ENCODE measurements at places on chromosomes 3 and 15.
A peak's percentile ranks its signal among the peaks of the same experiment; 100 is the strongest.

GRCh38 chr15:75176396-75176761, 25.3 kb upstream of the C15orf39 start:
- DNase-seq: no peak

GRCh38 chr3:130693314-130693713, 53.3 kb downstream of the PIK3R4 start:
- no peak for DNase-seq

GRCh38 chr3:37535526-37536432, 325.9 kb upstream of the CTDSPL start:
- DNase-seq: no peak

- no peak for DNase-seq
Measured at GRCh38 chr15:70047386-70048197, 50.1 kb downstream of the TLE3 start.

- DNase-seq: no peak
Measured at GRCh38 chr3:114550165-114550564, 256.3 kb downstream of the TIGIT start.

DNA sequence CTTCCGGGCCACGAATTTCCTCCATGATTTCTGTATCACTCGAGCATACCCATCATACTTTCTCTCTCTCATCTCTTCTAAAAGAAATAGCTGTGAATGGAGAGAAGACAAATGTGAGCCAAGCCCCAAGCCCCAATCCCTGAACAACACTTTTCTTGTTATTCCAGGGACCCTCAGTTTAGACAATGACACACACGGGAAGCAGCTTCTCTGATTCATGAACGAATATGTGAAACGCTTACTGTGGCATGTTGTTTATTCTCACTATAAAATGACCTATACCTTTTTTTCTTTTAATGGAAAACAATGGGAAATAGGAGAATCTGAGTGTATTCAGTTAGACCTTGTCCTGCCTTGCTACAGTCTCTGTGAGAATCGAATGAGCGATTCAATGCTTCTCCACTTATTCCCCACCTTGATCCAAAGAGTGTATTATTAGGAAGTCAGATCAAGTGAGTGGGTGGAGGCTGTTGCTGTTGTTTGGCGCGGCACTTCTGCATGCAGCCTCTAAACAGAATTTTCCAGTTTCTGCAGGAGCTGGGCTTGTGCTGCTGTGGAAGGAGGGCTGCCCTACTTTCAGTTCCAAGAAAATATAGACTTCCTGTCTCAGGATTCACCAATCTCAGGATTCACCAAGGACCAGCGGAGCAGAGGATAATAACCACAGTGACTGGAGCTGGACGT, 32.4 kb upstream of the LDHAL6B start:
- DNase-seq: no peak

DNA sequence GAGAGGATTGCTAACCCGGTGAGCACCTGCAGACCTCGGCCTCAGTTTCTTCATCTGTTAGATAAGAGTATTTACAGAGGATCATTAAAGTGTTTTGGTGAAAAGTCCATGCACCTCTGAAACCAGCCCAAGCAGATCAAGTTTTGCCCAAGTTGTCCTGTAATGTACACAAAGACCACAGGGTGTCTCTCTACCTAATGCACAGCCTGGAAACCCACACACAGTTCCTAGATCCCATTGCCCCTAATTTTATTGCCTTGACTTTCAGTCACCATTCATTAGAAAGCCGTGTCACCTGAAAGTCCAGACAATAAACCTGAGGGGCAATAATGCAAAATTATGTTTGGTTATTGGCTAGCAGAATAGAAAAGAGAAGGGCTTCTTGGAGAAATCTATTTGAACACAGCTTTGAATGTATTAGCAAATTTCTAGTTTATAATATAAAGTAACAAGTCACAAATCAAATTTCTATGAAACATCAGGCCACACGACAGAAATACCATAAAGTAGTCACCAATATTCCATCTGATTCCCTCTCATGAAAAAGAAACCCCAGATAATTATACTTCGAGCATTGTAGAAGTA, 161.3 kb upstream of the SLC2A2 start:
- no peak for DNase-seq

DNA sequence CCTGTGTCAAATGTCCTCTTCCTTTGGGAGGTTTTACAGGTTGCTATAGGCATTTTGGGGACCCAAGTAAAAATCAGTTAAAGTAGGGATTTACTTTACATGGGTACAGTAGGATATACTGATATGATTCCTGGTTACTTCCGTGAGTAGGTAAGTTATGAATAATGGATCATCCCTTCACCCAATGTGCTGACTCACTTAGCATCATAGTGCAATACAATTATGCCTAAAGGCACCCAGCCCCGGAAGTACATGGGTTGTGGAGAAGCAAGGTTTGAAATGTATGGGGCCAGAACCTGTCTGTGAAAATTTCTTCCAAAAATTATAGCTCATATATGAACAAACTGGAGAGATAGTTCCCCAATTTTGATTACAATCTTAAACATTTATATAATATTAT, 64.0 kb downstream of the GLB1 start:
- no peak for DNase-seq

- no peak for DNase-seq
Measured at GRCh38 chr3:31077021-31077601, 182.7 kb upstream of the GADL1 start.

- DNase-seq: no peak
Measured at GRCh38 chr15:78018946-78019644, 58.4 kb downstream of the TBC1D2B start.

DNA sequence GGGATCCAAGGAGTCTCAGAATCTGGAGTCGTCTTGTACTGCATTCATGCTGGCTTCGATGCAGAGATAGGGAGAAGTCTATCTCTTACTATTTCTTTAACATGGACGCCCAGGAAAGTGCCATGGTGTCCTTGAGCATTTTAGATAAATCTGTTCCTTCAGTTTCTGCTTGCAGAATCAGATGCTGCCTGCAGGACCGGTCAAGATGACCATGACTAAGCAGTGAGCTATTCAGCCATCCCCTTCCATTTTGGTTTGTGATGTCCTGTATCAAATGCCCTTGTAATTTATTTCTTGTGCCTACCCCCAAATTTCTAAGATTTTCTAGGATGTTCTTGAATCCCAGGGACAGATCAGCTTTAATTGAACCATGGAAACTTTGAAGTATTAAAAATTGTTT, 139.4 kb upstream of the TP63 start:
- DNase-seq: no peak

DNA sequence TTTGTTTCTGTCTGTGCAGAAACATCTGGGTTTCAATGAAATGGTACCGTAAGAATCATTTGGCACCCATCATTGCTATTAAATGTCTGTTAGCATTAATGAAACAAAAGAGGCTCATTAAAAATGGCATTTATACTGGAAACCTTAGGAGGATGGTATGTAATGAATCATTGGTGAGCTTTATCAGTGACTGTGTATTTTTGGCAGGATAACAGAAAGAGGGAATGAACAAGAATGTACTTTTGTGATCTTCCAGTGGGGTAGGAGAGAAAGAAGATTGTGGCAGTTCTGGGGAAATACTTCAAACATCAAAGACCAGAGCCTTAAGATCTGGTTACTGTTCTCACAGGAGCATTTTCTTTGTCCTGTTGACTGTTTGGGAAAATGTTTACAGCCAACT, 4.7 kb upstream of the DCBLD2 start:
- DNase-seq: no peak

- DNase-seq: no peak
Measured at GRCh38 chr3:29771602-29772001, 490.7 kb downstream of the RBMS3 start.

DNA sequence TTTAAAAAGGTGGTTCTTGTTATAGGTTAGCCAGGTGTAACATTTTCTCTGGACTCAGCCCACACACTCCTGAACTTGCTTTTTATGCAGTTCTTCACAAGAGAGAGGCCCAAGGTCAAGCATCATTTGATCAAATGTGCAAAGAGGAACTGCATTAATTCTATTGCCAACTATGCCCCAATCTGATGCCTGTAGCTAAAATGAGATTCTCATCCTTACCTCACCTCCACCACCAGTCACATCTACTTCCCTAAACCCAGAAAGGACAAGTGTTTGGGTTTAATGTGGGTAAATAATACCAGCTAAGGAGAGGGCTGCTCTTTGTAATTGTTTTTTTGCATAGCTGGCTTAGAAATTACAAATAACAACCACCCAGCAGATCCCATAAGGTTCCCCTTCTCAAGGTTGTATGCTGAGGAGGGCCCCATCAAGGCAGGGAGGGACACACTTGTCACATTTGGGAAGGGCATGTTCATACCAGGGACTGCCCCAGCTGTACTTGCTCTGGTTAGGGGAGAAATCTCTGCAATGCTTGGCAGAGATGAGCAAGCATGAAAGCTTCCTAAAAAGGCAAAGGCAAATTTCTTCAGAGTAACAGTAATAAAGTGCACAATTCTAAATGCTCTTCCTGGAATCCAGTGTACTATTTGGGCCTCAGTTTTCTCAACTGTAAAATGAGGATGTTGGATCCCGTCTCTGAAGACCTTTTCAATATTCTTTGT, 76.2 kb downstream of the TGFBR2 start:
- DNase-seq: no peak

DNA sequence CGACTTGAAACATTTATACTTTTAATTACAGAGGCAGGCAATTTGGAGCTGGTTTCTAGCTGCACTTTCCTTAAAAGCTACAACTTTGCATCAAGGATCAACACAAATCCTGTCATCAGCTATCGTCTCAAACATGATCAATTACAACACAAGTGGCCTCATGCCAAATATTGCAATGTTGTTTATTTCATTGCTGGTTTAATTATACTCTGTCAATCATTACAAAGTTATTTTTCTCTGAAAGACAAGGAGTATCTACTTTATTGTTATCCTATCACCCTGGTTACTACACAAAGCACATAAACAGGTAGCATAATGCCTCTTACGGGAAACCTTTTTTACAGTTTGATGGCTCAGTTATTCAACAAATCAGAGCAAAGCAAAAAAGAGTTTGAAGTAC, 58.0 kb upstream of the FOXB1 start:
- DNase-seq: no peak

GRCh38 chr3:52452570-52453221, 1.1 kb downstream of the TNNC1 start:
- DNase-seq: no peak

DNA sequence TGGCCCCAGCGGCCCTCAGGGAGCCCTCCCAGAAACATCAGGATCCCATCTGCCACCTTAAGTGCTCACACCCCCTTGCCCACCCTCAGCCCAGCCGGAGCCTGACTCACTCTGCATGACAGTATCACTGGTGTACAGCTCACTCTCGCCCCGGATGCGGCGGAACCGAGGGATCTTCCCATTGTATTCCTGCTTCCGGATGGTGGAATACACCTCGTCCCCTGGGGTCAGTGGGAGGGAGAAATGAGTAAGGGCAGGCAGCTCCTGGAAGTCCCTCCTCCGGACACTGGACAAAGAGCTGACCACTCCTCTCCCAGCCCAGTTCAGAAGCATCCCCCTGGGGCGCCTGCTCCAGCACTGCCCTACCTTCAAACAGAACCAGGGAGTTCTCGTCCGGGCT, 16.5 kb downstream of the SEMA7A start:
- DNase-seq: no peak

DNA sequence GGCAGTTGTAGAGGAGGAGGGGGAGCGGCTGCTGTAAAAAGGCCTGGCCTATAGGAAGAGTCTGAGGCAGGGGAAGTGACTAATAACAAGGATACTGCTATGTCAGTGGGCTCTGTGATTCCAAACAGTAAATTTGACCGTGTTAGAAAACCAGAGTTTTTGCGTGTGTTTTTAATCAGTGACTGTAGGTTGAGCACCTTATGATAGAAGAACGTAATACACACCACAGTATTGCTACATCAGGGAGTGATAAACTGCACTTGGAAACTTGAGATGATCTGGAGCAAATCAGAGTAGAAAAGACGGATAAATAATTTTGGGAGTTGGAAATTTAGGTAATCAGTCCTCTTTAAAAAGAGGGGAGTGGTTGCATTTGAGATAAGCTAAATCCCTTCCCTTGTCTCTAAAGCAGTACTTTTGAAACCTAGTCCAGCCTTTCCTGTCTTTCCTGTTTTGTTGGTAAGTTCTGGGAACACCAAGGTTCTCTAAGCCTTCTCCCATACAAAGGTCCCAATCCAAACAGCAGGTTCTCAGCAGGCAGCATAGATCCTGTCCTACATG, 130.5 kb upstream of the NR2E3 start:
- no peak for DNase-seq

DNA sequence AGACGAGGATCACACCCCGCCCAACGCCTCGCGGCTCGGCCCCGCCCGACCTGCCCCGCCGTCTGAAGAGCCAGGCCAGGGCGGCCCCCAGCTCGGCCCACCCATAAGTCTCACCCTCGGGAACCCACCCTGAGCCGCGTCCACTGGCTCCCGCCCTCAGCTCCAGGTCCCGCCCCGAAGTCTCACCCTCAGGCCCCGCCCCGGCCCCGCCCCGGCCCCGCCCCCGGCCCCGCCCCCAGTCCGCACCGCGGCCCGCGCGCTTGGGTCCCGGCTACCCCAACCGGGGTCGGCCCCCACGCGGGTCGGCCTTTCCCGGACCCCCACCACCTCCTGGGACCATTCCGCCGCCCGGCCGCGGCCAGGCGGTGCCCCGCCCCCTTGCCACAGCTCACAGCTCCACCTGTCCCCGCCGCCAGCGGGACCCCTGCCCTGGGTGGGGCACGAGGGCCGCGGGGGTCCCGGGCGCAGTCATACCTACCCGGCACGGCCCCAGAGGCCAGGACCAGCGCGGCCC, 489 bp downstream of the CSPG5 start:
- DNase-seq: peak; percentile 12

DNA sequence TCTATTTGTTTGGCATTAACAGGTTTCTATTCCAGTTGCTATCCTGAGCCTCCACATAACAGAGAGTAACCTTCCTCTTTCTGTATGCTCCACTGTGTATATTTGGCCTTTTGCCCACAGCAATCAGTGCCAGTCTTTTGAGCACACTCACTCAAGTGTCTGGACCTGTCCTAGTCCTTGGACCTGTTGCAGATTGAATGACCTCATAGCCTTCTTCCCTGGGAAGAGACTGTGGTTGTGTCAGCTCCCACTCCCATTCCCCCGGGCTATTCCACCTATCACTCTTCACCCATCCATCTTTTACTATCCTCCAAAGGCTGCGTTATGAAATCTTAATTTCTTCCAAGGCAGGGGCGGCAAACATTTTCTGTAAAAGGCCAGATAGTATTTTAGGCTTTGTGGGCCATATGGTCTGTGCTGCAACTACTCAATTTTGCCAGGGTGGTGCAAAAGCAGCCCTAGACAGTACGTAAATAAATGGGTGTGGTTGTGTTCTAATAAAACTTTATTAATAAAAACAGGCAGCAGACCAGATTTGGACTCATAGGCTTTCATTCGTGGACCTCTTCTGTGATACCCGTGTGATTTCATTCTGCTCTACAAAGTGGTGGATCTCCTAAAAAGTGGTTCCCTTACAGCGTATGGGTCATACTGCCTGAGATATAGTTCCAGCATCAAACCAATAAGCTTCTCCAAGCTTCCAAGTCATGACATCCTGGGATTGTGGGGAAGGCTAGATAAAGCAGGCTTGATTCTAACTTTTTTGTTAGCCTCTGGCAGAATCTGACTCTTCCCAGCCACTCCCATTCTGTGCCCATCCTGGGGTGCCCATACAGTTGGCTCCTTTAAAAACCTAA, 57.4 kb downstream of the CDAN1 start:
- no peak for DNase-seq

All from stimulated activated CD4-positive, alpha-beta T cell treated with anti-CD3 and anti-CD28 coated beads, Interleukin-15, amount 100 ng/mL, for 1 hour (primary cell).